ENCODE measurements at places on chromosomes 2 and 18.
A peak's percentile ranks its signal among the peaks of the same experiment; 100 is the strongest.

DNA sequence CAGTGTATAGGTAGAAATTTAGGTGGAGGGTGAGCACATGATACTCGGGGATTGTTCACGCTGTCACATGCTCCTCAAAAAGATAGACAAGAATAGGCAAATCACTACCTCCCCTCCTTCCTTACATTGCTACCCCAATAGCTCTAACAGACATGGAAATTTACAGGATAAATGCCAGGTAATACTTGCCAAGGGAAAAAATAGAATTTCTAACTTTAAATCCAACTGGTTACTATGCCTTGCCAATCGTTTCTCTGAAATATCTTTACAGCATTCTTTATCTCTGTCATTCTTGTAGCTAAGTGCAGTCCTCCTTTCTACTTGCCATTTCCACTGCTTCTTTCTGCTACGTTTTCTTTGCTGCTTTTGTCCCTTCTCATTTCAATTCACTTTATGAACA is 339.8 kb upstream of the ZEB2 start:
- no peak for DNase-seq

- DNase-seq: no peak
Observed at GRCh38 chr2:150586858-150587257, 99.4 kb upstream of the RND3 start.

DNA sequence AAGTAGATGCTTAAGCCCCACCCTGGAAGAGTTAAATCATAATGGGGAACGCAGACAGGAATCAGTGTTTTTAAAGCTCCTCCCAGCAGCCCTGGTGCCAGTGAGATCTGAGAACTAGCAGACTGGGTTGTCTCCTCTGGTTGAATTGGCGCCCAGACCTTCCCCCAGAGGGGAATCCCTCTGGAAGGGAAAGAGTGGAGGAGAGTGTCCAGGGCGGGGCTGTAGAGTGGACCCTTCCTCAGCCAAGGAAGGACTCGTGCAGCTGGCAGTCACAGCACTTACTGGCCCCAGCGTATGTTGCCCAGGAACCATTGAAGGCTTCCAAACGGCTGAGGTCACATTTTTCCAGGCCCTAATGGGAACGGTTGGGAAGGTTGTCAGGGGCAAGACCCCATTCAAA is 62.5 kb downstream of the TGOLN2 start:
- no peak for DNase-seq

DNA sequence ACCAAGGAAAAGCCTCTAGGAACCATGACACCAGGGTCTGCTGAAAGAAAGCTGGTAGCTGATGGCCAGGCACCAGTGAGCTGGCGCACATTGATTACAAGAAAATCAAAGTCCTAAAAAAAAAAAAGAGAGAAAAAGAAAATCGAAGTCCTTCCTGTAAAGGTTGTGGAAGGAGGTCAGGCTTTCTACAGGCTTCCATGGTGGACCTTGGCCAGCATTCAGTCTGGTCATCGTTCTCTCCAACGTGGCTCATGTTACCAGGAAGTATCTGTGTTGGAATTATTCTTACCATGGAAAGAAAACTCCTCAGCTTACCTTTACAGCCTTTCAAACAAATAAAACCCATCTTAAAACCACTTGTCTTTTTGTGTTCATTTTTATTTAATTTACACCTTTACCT is 65.6 kb downstream of the CYB5A start:
- DNase-seq: no peak

DNA sequence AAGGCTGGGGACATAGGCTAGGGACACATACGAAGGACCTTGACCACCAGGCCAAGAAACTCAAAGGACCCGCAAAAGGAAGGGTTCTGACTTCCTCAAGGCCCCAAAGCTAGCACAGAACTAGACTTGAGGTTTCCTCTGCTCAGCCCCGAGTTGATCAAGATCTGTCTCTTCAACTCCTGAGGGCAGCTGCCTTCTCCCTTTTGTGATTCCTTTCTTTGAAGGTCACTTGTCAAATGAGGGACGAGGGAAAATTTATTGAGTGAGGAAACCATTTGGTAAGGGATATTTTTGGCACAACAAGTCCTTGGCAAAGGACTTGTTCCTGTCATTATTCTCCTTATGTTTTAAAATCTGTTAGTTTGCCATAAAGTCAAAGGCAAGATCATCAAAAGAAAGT is 12.3 kb upstream of the ROCK2 start:
- DNase-seq: no peak

GRCh38 chr2:67719351-67719750 is 322.2 kb downstream of the ETAA1 start:
- DNase-seq: no peak

- no peak for DNase-seq
Observed at GRCh38 chr2:74544634-74545033, 9.1 kb downstream of the LOXL3 start.

- DNase-seq: no peak
Observed at GRCh38 chr2:147989102-147989501, 31.4 kb downstream of the ORC4 start.

- DNase-seq: no peak
Observed at GRCh38 chr18:59928201-59928600, 28.4 kb downstream of the PMAIP1 start.

DNA sequence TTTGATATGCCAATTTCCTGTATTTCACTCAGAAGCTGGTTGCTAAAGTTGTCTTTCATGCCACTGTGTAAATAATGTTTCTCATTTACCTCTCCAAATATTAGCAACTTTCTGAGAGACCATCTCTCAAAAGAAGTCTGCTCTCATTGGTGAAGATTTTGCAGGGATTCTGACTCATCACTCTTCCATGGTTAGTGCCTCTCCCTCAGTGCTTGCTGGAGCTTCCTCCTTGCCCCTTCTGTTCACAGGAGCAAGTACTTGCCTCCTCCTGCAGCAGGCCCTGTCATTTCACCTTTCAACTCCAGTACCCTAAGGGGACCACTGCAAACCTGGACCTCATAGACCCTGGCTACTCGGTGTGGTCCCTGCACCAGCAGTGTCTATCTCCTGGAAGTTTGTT is 168.8 kb downstream of the ZNF385B start:
- DNase-seq: no peak

DNA sequence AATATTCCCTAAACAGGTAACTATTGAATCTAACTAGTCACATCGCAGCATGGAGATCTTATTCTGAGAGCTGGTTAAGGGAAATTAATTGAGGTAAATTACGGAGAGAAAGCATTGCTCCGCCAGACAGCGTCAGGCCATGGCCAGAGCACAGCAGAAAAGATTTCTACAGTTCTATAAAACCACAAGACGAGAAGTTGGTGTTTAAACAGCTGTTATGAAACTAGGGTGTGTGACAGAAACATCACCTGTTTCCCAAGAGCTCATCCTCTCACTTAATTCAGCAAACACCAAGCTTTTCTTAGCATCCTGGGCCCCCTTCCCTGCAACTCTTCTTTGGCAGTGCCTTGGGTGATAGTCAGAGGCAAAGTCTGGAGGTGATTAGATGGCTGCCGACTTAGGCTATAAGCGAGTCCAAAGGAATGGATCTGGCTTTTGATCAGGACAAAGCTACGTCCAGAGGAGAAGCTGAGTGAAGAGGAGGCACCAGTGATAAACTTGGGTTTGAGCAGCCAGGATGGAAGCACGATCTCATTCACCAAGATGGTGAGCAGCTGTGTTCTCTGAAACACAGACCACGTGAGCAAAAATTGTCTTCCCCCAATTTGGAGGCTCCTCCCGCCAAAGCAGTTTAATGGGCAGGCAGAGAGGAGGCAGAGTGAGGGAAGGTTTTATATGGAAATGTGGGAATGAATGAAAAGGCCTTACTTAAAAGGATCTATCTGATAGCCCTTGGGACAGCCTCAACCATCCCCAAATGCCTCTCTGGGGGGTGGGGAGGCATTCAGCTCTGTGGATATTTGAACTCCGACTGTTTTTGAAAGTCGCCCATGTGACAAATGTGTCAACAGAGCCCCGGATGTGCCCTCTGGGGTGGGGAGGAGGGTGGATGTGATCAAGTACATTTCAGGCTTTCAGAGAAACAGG is 57.8 kb downstream of the PKDCC start:
- peak; percentile 63 for DNase-seq

DNA sequence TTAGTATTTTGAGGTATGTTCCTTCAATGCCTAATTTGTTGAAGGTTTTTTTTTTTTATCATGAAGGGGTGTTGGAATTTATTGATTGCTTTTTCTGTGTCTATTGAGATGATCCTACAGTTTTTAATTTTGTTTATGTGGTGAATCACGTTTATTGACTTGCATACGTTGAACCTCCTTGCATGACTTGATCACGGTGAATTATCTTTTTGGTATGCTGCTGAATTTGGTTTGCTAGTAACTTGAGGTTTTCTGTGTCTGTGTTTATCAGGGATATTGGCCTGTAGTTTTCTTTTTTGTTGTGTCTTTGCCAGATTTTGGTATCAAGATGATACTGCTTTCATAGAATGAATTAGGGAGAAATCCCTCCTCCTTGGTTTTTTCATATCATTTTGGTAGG is 23.9 kb downstream of the CLIP4 start:
- no peak for DNase-seq

DNA sequence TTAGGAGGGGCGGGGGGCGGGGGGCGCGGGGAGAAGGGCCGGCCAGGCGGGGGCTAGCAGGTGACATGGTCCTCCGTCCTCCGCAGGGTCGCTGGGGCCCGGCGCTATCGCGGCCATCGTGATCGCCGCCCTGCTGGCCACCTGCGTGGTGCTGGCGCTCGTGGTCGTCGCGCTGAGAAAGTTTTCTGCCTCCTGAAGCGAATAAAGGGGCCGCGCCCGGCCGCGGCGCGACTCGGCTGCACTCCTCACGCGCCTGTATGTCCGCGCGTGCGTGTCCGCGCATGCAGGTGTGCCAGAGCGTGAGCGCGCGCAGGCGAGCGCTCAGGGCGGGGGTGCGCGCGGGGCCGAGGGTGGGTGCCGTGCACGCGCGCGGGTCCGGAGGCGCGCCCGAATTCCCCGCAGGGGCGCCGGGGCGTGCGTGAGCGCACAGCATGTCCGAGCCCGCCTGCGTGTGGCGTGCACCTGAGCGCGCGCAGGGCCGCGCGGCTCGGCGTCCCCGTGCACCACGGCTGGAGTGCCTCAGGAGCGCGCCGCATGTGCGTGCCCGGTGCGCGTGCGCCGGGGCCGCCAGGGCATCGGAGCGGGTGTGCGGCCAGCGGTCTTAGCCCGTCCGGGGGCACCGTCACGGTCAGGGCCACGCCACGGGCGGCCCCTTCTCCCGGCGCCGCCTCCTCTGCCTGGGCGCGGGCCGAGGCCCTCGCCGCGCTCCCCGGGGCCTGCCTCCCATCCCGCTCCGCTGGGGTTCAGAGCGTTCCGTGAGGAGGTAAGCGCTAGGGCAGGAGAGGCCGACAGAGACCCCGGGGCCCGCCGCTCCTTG is 6.3 kb downstream of the SNORC start:
- no peak for DNase-seq

DNA sequence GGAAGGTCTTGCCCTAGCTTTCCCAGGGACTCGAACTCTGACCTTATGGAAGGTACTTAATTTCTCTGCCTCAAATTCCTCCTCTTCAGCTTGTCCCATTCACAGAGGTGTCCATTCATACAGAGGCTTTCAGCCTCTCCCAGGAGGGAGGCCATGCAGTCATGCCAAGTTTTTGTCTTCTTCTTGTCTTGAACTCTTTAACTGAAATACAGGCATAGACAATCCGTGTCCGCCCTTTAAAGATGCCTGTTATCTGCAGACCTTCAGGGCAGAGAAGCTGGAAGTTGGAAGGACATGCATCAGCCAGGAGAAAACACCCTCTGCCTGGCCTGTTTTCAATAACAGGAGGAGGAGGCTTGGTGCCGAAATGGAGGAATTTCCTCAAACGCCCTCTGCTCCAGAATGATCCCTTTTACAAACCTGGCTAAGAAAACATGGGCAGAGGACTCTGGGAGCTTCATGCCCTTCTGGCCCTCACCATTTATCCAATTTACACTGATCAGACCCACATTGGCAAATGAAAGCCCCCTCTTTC is 308.3 kb downstream of the MYCN start:
- DNase-seq: no peak

DNA sequence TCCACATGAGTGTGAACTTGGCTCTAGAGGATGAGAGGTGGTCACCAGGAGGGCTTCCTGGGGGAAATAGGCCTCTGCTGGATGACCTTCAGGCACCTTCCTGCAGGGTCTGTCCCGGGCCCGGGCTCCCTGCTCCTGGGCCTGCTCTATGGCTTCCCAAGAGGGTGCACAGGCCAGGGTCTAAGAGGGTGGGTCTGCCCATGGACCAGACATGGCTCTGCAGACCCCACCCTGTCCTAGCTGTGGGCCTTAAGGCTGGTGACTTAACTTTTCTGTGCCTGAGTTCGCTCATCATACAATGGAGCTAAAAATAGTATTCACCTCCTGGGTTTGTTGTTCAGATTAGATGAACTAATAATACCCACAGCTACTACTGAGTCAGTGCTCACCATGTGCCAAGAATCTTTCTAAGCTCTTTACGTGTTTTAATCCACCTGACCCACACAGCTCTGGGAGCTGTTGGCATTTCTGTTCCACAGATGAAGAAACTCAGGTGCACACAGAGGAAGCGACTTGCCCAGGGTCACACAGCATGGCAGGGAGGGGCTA is 14.4 kb downstream of the INHBB start:
- no peak for DNase-seq

- DNase-seq: no peak
Observed at GRCh38 chr2:178811901-178812300, 4.7 kb upstream of the TTN start.

- no peak for DNase-seq
Observed at GRCh38 chr2:170524828-170525565, 190.1 kb upstream of the SP5 start.

- DNase-seq: no peak
Observed at GRCh38 chr2:120423167-120423943, 77.4 kb downstream of the INHBB start.

GRCh38 chr2:124380221-124380749 is 355.2 kb downstream of the CNTNAP5 start:
- no peak for DNase-seq

GRCh38 chr2:160737247-160737646 is 243.6 kb upstream of the RBMS1 start:
- DNase-seq: no peak

GRCh38 chr18:9209279-9209678 is 72.7 kb downstream of the ANKRD12 start:
- no peak for DNase-seq

DNA sequence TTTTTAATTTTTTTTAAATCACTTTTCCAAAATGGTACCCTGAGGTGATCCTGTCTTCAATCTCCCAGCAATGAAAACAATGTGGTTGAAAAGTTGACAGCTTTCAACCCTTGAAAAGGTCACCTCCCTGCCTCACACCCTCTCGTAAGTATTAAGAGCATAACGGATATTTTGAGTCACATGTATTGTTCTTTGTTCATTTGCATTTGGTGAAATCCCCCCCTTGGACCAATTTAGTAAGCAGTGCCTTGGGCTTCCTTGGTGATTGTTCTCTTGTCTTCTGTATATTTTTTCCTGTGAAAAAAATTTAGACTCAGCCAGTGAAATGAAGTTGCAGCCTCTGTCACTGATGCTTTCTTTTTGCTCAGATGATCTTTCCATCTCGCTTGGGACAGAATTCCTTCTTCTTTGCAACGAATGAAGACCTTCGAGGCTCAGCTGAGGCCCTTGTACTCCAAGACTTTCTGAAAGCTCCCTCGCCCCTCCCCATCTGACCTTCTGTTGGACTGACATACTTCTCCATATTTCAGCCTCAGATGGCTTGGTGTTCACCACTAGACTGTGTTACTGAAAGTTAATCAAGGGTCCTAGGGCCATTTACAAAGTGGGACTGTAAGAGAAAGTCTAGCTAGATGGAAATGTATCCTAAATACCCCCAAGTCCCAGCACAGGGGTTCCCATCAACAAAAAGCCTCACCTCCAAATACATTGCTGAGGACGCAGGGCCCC is 158.4 kb downstream of the BCL2 start:
- no peak for DNase-seq

All from activated CD4-positive, alpha-beta T cell treated with anti-CD3 and anti-CD28 coated beads for 1 hour (primary cell).